ENCODE measurements at places on chromosomes 7 and 10. TPM values are rescaled to one million over a fixed set of nuclear protein-coding genes. Genes with fewer than 3 reads are reported as not detected.

- H3K27ac ChIP-seq, result no peak overlapping the region
- H3K4me1 ChIP-seq, result peaks cover 22% of the 10 kb centered on the region
- H3K27me3 ChIP-seq, result no peaks in the 10 kb centered on the region
- no peaks in the 10 kb centered on the region for H3K36me3 ChIP-seq
Observed at GRCh38 chr10:3197348-3198003, 24.9 kb upstream of the PITRM1 start.

DNA sequence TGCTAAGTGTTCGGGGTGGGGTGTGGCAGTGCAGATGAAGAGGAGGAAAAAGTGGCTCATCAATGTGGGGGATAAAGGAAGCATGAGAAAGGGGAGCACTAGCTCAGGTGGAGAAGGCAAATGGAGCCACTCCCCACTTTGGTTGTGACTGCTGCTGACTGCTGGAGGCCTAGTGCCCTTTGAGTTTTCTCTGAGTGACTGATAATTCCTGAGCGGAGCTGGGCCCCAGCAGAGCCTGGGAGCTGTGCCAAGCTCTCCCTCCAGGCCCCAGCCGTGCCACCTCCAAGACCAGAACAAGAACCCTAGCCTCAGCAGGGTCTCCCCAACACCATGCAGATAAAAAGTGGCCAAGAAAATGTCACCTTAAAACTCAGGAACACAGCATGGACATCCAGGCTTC is 9.7 kb upstream of the RASSF4 start:
- H3K36me3 ChIP-seq, result peaks cover 2% of the 10 kb centered on the region
- H3K27ac ChIP-seq, result no peak overlapping the region
- H3K4me3 ChIP-seq, result no peak overlapping the region
- no peaks in the 10 kb centered on the region for H3K27me3 ChIP-seq

GRCh38 chr10:18312374-18313139 is 172.3 kb downstream of the CACNB2 start:
- H3K36me3 ChIP-seq, result no peaks in the 10 kb centered on the region
- no peaks in the 10 kb centered on the region for H3K27me3 ChIP-seq
- no peak overlapping the region for H3K27ac ChIP-seq
- H3K4me3 ChIP-seq, result no peak overlapping the region
- H3K4me1 ChIP-seq, result no peaks in the 10 kb centered on the region
- no peak for DNase-seq

NEUROD6 gene
- not detected for total RNA-seq
